ENCODE measurements at places on chromosomes 13 and 19.

GRCh38 chr19:39645800-39646411 is 9.8 kb upstream of the LGALS16 start:
- DNase-seq: peak; percentile 7

DNA sequence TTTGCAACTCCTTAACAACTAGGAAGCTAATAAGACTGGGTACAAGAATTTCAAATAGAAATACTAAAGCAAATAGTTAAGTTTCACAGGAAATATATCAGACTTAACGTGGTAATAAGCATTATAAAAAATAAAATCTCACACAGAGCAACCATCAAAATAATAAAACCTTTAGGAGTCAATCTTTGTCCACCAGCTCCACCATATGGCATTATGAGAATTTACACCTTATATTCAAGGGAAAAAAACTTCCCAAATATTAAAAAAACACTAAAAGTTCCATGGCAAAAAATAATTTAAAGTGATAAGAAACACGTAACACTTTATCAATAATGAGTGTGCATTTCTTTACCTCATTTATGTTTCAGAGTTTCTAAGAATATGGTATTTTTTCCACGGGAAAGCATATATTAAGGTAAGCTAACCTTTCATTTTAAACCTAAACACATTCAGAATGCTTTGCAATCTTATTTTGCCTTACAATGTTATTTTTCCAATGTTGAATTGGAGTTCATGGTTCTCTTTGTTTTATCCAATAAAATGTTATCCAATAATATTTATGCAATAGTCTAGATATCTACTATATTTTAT is 423.2 kb upstream of the SGCG start:
- DNase-seq: no peak

DNA sequence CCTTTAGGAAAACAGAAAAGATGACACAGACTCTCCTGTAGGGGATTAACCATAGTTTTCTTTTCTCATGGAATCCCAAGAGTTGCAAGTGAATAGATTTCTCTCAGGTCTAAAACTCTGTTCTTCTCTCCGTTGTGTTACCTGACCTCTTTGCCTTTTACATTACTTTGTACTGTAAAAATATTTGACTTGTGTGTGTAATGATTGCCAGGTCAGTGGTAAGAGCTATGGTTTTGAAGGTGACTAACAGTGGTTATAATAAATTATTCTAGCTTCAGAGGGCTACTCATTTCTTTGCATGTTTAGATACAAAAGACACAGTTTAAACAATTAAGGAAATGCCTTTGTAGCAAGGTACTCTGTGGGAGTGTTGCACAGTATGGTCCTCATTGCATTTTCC is 23.0 kb upstream of the PSG2 start:
- DNase-seq: no peak

- no peak for DNase-seq
These were observed 89.6 kb upstream of the SPRY2 start for GRCh38 chr13:80430561-80430960.

DNA sequence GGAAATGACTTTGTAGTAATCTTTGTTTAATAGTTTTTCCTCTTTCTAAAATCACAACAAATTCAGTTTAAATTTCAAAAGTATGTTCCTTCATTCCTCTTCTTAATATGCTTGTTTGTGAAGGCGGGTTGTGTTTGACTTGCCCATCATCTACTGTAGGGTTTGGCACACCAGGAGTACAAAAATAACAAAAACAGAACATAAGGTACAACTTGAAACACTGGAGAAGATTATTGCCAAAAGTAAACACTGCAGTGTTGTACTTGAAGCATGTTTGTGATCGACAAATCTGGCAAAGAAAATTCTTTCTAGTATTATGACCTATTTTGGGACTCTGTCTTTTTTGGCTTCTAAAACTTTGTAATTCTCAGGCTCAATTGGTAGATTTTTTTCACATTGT is 518.6 kb downstream of the SLITRK5 start:
- no peak for DNase-seq

DNA sequence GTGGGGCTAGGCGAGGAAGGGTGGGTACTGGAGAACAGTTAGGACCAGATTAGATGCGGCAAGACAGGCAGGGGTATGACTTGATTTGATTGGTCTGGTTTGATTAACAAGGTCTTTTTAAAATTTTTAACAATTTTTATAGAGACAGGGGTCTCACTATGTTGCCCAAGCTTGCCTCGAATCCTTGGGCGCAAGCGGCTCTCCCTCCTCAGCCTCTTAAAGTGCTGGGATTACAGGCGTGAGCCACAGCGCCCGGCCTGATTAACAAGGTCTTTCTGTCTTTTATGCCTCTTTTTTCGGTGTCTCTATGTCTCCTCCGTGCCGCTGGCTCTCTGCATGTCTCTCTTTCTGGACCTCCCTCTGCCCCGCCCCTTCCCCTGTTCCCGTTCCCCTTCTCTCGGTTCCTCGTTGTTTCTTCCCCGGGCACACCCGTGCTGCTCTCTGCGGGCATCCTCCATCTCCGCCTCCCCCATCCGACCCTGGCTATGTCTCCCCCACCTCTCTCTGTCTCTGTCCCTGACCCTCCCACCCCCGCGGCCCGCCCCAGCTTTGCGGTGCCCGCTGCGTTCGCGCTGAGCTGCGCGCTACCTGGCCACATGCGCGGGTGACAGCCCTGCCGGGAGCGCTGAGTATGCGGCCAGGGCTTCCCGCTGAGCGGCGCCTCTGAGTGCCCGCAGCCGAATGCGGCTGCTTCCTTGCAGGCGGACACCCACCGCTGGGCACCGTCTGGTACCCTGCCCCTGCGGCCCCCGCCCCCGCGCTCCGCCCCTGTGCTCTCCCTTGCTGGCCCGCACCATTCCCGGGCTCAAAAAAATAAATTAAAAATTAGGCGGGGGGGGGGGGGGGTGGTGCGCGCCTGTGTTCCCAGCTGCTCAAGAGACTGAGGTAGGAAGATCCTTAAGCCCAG is 8.1 kb upstream of the SDHAF1 start:
- no peak for DNase-seq

DNA sequence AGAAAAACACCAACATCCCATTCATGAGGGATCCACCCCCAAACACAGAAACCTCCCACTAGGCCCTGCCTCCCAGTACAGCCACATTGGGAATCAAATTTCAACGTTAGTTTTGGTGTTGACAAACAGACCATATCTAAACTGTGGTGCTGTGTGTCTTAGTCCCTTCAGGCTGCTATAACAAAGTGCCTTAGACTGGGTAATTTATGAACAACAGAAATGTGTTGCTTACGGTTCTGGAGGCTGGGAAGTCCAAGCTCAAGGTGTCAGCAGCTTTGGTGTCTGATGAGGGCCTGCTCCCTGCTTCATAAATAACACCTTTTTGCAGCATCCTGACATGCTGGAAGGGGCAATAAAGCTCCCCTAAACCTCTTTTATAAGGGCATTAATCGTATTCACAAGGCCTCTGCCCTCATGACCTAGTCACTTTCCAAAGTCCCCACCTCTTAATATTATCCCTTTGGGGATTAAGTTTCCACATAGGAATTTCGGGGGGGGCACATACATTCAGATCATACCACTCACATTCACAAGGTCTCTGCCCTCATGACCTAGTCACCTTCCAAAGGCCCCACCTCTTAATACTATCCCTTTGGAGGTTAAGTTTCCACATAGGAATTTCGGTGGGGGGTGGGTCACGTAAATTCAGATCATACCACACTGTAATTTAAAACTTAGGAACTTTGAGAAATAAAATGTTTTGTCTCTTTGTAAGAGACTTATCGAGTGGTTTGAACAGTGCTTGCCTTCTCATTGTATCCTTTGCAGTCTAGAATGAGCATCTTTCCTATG is 27.5 kb downstream of the ZNF507 start:
- no peak for DNase-seq

- no peak for DNase-seq
These were observed 54.0 kb upstream of the TNFRSF19 start for GRCh38 chr13:23516190-23516589.

DNA sequence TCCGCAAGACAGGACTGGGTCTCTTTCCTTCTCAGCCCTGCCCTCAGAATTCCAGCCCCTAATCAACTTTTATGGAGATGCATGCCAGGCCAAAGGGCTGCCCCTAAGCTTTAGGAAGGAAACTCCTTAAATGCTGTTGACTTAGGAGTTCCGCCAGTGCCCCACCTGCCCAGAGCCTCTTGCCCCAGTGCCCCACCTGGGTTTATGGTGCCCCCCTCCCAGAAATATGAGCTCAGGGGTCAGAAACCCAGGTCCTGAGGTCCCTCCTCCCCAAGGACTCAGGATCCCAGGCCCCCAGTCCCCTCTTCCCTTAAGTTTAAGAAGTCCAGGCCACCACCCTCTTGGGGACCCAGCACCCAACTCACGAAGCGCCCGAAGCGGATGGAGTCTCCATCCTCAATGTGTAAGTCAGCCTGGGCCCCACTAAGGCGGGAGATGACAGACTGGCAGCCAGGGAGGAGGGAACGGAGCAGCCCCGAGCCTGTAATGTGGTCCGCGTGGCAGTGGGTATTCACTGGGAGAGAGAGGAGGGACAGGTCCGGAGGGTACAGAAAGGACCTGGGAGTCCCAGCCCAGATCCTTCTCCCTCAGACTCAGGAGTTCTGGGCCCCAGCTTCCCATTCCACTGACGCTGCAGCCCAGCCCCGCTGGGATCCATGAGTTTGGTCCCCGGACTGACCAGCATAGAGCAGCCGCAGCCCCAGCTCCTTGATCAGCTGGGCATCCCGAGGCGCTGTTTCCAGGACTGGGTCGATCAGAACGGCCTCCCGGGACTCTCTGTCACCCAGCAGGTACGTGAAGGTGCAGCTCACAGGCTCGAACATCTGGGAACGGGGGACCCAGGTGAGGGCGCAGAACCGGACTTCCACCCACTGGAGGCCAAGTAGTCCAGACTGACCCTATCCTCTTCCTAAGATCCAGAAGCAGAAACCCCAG is 897 bp downstream of the ETHE1 start:
- peak; percentile 79 for DNase-seq

DNA sequence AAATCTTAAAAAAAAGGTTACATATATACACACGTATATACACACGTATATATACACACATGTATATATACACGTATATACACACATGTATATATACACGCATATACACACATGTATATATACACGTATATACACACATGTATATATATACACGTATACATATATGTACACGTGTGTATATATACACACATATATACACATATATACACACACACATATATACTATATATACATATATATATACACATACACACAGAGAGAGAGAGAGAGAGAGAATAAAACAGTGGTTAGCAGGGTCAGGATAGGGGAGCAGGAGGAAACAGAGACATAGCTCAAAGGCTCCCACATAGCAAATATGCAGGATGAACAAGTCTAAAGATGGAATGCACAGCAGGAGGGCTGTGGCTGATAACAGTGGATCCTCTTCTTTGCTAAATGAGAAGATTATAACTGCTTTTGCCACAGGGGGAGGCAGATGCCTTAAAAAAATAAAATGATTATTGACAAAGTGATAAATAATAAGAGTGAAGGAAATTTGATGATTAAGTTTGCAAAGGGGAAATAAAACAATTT is 714.5 kb downstream of the UQCRFS1 start:
- no peak for DNase-seq

DNA sequence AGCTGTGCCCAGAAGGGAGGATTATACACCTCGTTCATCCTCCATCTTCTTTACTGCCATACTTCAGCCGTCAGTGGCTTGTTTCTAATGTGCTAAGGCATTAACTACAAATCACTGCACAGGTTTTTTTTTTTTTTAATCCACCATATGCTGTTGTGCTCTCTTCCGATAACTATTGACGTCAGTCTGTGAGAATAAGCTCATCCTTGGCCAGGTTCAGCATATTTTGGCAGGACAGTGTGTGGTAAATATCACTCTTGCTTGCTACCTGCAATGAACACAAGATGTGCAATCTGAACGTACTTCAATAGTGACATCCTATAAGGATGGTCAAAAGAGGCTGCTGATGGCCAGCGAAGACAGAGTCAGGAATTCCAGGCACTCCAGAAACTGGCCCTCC is 2030.7 kb upstream of the PCDH20 start:
- DNase-seq: no peak

- no peak for DNase-seq
These were observed 411.8 kb downstream of the KCTD12 start for GRCh38 chr13:76474356-76474755.

DNA sequence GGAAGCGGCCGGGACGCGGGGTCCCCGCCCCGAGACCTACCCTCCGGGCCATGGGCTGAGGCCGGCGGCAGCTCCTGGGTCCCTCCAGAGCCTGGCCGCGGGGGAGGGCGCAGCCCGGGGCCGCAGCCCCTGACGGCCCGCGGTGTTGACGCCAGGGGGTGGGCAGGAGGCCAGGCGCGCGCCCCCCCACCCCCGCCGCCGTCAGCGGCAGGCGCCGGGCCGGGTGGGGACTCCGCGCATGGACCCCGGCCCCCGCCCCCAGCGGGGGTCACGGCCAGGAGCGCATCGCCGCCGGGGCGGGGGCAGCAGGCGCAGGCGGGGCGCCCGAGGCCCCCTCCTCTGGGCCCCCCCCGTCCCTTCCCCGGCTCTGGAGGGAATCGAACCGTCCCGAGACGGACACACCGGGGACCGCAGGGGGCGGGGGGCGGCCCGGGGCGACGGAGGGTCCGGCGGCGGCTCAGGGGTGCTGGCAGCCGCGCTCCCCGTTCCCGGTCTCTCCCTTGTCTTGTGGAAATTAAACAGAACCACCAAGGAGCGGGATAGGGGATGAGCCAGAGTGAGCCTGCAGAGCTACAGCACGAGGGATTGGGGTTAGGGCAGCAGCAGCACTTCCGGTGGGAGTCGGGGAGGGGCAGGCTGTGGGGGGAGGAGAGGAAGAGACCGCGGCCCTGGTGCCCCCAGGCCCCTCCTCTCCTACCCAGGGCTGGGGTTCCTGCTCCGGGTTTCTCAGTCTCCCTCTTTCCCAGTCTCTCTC is at the start of gene MEIS3:
Gene MEIS3, minus strand, starts transcription at position 498 of the 754 bp plus-strand sequence. Its CDS starts 446 bp downstream, at position 52.
- no peak for DNase-seq

GRCh38 chr13:86839221-86839620 is 832.0 kb upstream of the SLITRK5 start:
- DNase-seq: no peak

DNA sequence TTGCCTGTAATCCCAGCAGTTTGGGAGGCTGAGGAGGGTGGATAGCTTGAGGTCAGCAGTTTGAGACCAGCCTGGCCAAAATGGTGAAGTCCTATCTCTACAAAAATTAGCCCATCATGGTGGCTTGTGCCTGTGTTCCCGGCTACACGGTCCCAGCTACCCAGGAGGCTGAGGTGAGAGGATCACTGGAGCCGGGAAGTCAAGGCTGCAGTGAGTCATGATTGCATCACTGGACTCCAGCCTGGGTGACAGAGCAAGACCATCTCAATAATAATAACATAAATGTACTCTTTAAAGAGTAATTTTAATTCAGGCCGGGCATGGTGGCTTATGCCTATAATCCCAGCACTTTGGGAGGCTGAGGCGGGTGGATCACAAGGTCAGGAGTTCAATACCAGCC is 38.7 kb downstream of the SKA3 start:
- DNase-seq: no peak

- DNase-seq: peak; percentile 73
These were observed 12.2 kb downstream of the CERS1 start for GRCh38 chr19:18883526-18884304.

All from mucosa of descending colon (tissue), 3 donors.